ENCODE measurements at places on chromosomes 2 and 18. TPM values are rescaled to one million over a fixed set of nuclear protein-coding genes. Genes with fewer than 3 reads are reported as not detected.

BCL11A gene
- 4.5 TPM for total RNA-seq

IL36RN gene
- not detected for total RNA-seq

ZSWIM2 gene
- not detected for total RNA-seq

MARCO gene
- total RNA-seq, result 8.7 TPM

SLC9A4 gene
- total RNA-seq, result not detected

PDCD1 gene
- total RNA-seq, result 0.83 TPM

NXPH2 gene
- total RNA-seq, result not detected

PROKR1 gene
- not detected for total RNA-seq

C2orf80 gene
- not detected for total RNA-seq

DPYSL5 gene
- total RNA-seq, result 0.13 TPM

IL1RL2 gene
- 0.66 TPM for total RNA-seq

PDIA6 gene
- total RNA-seq, result 64.8 TPM

DNA sequence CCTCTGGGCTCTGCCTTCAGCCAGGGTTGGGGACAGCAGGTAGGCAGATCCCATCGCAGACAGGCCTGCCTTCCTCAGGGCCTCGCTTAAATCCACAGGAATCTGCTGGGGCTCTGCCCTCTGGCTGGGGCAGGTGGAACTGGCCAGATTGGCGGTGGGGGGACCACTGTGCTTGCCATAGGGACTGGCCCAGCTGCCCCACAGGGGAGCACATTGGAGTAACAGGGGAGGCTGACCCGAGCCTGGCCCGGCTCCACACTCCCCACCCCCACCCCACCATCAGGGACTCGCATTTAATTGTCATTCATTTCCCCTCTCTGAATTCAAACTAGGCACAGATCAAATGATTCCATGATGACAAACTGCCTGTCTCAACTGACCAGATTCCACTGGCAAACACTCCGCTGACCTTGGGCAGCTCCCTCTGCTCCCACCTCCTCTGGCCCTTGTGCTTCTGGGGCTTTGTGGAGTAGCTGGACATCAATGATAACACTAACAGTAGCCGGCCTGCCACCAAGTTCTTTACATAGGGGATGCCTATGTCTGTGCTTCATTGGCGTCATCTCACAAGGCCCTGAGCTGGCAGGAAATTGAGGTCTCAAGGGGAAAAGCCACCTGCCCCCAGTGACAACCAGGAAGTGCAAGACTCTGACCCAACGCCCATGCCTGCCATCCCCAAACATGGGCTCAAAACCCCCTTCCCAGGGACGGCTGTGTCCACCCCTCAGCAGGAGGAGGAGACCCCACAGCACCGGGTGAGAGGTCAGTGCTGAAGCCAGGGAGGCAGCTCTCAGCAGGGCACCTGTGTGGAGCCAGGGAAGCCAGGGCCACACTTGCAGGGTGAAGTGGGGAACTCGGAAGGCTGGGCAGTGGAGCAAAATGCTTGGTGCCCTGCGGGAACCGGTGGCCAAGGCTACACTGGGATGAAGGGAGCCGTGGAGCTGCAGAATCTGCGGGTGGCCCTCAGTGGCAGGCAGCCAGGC, 2.1 kb upstream of the B3GNT7 start:
- DNase-seq, result no peak

- no peak for DNase-seq
Observed at GRCh38 chr2:139007130-139007529, 226.9 kb upstream of the NXPH2 start.

DNA sequence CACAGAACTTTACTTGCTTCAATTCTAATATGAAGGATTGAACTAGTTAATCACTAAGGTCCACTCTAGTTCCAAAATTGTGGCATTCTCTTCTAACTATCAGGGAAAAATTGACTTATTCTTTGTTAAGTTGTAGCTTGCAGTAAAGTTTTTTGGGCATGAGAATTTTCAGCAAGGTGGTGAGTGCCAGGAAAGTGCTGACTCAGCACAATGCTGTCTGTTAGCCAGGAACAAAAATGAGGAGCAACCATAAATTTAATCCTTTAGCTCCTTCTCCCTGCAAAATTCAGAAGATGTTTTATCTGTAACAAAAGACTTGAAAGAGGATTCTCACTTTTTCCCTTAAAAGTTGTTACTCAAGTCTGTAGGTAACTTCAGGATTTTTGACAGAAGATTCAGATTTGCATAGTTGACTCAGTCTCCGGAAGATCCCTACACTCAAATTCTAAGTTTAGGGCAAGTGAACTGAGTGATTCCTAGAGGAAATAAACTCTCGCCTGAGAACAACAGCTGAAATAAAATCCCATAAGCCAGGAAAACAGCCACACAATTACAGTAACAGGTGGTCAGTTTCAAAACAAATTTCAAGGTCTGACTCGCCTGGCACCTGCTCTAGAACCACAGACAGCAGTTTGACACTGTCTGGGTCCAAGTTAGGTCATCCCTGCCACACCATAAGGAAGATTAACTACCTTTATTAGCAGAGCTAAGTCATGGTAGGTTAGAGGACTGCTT, 20.2 kb upstream of the DARS1 start:
- no peak for DNase-seq

DNA sequence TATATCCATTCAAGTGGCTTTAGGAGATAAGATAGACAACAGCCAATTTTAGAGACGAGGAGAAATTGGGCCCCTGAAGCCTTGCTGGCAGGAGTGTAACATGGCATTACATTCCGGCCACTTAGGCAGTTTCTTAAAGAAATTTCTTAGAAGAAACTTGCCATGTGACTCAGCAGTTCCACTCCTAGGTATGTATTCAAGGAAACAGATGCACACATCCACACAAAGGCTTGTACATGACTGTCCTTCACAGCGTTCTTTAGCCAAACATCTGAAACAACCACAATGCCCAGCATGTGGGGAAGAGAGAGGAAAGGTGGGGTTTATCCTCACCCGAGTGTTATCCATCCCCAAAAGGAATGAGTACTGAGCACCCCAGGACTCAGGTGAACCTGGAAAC, 107.1 kb downstream of the NFATC1 start:
- no peak for DNase-seq

DNA sequence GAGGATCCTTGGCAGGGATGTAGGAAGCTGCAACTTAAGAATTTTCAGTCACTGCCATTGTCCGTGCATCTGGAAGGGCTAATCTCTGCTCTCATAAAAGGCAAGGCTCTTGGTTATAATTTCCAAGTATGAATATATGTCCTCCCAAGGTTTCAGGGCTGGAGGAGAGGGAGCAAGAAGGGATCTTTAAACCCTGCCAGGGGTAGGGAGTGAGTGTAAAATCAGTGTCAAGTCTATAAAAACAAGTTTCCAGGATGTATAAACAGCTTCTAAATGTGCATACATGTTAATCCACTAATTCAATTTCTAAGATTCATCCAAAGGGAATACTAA, 110.2 kb upstream of the CYRIA start:
- no peak for DNase-seq

DNA sequence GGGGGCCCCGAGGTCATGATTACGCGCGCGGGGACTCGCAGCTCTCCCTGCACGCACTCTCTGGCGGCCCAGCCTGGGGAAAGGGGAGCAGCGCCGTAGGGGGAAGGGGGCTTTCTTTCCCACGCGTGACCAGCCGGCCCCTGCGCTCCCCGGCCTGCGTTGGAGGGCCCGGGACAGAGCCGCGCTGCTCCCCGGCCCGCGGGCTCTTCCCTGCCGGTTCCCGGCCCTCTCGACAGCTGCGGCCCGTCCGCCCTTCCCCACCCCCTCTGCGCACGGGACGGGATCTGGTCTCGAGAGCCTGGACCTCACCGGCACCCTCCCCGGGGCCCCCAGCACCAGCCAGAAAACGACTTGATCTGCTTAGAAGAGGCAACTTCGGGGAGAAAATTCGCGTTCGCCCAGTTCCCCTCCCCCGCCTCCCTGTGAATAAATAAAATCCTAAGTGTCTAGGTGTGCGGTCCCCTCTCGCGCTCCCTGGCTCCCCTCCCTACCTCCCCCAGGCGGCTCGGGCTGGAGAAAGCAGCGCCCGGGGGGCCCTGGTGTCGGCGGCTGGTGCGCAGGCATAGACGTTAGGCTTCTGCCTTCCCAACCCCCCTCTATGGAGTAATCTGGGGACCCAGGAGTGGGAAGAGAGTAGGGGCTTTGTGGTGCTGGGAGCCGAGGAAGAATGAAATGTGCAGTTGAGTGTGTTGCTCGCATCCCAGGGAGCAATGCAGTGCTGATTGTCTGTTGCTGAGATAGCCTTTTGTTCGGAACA, 803 bp upstream of the FIGN start:
- DNase-seq, result no peak

DNA sequence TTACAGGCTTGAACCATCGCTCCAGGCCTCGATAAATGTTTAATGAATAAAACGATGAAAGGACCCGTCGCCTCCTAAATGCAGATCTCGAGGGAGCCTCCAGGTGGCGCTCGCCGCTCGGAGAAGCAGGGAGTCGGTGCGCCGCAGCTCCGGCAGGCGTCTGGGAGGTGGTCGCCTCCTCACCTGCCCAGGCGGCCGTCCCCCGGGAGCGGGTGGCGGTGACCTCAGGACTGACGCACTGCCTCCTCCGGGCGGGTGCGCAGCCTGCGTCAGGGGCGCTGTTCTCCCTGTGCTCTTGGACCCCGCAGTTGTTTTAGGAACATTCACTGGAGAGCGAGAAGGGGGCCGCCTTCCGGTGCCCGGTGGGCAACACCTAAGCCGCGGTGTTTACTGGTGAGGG, 38.6 kb upstream of the POLE4 start:
- DNase-seq, result no peak

- no peak for DNase-seq
Observed at GRCh38 chr18:58105888-58106260, 61.8 kb downstream of the NEDD4L start.

DNA sequence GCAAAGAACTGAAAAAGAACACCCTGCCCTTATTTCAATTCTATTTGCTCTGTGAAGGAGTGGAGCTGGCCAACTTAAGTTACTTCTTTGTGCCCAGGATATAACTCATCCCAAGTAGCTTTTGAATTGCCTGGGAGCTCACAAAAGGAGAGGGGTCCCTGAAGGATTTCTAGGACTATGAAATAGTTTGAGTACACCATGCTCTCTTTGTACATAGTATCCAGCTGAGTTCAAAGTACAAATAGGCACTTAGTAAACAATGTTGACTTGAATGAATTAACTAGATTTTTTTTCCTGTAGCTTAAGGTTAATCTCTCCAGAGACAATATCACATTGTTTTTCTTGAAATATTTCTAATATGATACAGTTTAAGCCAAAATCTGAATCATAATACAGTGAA, 47.7 kb downstream of the ZC3H15 start:
- DNase-seq, result no peak

DNA sequence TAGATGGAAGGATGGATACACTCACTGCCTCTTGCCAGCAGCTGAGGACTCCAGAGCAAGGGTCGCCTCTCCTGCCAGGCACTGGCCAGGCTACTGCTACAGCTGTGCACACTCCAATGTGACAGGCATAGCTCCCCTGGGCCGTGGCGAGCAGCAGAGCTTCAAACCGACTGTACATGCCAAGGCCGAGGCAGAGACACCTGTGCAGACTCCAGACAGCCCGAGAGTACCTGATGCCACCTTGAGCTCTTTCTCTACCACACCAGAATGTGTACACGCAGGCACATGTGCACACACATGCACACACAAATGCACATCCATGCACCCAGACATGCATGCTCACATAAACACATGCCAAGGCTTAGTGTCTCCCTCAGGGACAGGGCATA, 508.3 kb upstream of the MYT1L start:
- no peak for DNase-seq

DNA sequence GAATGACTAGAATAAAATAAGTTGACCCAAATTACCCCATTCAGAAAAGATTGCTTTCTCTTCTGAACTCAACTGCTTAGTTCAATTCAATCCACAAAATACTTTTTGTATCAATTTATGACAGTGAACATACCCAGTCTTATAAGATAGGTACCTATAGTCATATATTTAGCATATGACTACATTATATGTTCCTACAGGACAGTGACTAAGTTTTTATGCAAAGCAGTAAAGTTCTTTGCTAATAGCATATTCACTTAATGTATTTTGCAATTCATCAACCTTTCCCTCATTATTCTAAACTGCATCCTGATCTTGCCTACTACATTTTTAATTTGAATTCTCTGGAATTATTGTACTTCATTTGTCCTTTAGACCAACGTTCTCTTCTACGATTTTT, 30.3 kb upstream of the C2orf15 start:
- DNase-seq, result no peak

DNA sequence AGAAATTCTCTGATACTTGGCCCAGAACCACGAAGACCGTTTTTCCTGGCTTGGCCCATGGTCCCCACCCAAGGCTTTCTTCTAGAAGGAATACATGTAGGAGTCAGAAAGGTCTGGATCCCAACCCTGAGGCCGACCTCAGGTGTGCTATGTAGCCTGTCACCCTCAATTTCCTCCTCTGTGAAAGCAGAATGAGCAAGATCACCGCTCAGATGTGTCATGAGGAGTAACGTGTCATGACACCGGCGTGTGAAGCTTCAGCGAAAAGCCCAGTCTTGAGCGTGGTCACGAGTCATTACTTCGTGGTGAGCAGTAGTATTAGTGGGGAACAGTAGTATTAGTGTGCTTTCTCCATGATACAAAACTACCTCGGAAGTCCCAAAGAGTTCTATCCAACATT, 103.4 kb downstream of the ALPK2 start:
- no peak for DNase-seq

GRCh38 chr2:111157798-111158197, 37.1 kb downstream of the BCL2L11 start:
- DNase-seq, result no peak

DNA sequence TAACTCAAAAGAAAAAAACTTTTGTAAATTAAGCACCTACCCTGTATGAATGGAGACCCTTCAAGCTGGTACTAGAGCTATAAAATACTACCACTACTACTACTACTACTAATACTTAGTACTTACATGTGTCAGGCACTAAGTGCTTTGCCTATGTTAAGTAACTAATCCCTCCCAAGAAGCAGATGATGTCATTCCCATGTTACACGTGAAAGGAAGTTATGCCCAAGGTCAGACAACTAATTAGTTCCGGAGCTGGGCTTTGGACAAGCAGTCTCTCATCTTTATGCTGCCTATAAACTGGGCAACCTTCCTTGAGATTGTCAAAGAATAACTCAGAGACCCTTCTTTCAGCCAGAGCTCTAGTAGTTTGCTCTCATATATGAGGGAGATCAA, 13.9 kb upstream of the ATP6V1B1 start:
- DNase-seq, result no peak

DNA sequence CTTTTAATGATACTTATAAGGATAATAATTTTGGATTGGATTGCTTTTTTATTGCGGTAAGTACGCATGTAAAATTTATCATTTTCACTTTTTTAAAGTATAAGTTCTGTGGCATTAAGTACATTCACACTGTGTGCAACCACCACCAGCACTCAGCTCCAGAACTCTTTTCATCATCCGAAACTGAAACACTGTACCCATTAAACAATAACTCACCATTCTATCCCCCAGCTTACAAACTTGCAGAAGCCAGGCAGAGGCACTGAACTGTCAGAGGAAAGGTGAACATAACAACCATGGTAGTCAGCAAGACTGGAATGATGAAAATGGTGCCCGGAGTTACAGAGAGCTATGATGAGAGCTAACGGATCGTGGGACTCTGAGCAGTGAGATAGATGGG, 465.9 kb downstream of the ADCYAP1 start:
- no peak for DNase-seq

DNA sequence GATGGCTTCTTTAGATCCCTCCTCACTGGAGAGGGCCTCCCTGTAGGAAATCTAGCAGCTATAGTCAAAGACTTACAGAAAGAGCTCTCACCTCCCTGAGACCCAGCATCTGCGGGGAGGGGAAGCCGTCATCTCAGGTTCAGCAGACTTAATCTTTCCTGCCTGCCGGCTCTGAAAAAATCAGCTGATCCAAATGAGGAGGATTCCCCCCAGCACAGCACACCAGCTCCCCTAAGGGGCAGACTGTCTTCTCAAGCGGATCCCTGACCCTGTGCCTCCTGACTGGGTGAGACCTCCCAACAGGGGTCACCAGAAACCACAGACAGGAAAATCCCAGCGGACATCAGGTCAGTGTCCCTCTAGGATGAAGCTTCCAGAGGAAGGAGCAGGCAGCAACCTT, 601.9 kb downstream of the CNTNAP5 start:
- no peak for DNase-seq
